ENCODE measurements at places on chromosomes 4 and X.

DNA sequence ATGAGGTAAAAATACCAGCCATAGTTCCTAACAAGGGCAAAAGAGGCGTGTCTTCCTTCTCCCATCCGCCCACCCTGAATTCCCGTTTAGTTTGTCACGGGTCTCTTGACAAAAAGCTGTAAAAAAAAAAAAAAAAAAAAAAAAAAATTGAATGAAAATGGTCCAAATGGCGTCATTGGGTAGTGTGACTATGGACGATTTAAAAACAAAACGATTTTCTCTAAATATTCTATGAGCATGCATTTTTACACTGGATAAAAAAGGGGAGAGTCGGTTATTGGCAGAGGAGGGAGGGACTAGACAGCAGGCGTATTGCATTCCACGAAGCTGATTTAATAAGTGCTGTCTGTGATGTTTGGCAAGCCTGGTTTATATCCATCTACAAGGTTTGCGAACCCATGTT lies at the start of gene FAM133A:
Gene FAM133A, plus strand, starts transcription at position 338 of the 403 bp plus-strand sequence. CDS start 35,214 bp downstream, outside the sequence.
- DNase-seq, result no peak

DNA sequence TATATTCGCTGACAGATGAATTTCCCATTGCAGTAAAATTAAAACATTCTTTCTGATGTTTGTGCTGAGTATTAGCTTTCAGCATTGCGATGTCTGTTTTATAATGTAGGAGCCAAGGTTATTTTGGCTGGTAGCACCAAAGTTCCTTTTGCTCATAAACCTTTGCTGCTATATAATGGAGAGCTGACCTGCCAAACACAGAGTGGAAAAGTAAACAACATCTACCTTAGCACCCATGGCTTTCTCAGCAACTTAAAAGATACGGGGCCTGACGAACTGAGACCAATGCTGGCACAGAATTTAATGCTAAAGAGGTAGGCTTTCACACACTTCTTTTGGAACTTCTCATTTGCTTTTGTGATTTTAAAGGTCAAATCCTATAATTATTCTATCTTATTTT lies 46.0 kb downstream of the WDR19 start:
- DNase-seq, result no peak

DNA sequence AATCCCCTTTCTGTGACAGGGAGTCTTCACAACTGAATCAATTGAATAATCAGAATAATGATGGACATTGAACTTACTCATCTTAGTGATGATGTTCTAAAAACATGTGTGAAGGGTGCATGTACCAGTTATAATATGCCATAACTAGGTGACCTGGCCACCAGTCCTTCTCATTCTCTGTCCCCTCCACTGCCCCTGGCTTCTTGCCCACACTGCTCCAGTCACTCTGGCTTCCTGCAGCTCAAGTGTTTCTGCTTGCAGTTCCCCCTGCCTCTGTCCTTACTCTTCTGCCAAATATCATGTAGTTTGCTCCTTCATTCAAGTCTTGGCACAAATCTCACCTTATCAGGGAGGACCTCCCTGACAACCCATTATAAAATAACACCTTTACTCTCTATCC lies 168.1 kb upstream of the SLC7A11 start:
- no peak for DNase-seq

DNA sequence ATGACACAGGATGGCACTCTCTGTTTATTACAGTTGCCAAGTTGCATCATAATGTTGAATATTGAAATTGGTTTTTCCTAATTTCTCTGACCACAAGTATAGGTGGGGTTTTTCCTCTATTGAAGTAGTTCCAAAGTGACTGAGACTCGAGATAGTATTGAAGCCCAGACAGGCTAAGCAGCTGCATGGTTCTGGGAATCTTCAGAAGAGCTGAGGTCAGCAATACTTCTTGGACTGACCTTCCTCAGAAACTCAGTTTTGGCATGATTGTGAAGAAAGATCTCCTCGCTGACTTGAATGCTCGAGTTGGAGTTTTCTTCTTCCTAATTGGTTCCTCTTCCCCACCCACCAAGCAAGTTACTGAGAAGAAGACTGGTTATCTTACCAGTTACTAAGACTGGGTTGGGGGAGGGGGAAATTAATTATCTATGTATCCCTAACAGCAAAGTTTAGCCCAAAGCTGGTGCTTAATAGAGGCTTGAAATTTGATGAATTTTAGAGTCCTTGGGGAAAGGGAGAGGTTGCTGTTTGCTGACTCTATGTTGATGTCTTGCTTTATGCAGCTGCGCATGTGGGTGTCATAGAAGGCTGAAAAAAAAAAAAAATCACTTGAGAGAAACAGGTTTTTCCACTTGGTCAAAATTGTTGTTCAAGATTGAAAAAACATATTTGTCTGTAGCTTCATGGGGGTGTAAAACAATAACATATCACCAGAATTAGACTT lies 91.1 kb downstream of the P2RY10 start:
- no peak for DNase-seq

- DNase-seq, result no peak
Observed at GRCh38 chr4:60209588-60209987, 990.5 kb upstream of the ADGRL3 start.

GRCh38 chr4:74926007-74926406 lies 6.9 kb upstream of the PARM1 start:
- DNase-seq, result no peak
